ENCODE measurements at places on chromosomes 12 and 14.

- DNase-seq = no peak
Measured at GRCh38 chr12:114473717-114474116, 67.8 kb upstream of the TBX5 start.

DNA sequence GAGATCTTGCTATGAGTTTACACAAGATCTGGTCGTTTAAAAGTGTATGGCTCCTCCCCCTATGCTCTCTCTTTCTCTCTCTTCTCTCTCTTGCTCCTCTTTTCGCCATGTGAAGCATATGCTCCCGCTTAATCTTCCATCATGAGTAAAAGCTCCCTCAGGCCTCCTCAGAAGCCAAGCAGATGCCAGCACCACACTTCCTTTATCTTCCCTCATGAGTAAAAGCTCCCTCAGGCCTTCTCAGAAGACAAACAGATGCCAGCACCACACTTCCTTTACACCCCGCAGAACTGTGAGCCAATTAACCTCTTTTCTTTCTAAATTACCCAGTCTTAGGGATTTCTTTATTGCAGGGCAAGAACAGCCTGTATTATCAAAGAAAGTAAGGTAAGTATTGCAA, 152.4 kb downstream of the SEC23A start:
- no peak for DNase-seq

DNA sequence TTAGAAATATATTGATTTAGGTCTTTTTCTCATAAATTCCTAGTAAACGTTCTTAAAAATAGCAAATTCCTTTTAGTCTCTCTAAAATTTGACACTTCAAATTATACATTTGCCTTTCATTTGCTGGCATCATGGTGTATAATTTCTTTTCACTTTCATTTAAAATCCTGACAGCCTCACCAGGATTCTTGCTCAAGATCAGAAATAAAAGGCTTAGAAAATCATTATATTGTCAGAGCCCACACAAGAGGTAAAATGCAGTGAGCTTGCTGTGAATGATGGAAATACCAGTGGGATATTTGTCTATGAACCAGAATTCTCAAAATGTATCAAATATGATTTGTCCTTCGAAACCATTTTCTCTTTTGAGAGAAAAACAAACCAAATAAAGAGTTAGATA, 78.2 kb upstream of the PIK3C2G start:
- DNase-seq = no peak

DNA sequence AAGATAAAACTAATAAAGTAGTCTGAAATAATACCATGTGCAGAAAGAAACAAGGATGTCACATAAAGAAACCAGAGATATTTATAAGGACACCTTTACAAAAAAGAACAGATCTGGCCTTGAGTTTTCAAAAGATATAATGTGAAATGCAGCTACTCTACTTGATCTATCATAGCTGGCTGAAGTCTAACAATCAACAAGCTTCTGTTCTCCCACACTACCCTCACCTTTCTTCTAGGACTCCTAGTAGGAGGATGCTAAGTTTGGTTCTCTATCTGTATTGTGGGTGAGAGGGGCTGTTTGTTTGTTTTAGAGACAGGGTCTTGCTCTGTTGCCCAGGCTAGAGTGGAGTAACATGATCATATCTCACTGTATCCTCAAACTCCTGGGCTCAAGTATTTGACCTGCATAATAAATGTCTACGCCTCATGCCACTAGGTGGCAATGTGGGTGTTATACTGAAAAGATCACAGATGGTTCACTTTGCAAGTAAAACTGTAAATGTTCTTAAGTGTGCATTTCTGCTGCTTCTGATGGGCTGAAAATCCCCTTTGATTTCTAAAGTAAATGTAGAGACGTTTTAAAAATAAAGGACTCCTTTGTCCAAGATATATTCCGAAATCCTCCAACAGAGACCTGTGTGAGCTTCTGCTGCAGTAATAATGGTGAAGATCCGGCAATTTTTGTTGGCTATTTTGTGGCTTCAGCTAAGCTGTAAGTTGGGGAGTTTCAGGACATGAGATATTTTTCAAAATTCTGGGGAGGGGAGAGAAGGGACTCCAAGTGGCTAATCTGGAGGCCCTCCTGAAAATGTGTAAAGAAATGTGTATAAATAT, 269.3 kb downstream of the DAD1 start:
- peak; percentile 37 for DNase-seq

- no peak for DNase-seq
Measured at GRCh38 chr14:34692348-34692747, 22.0 kb downstream of the CFL2 start.

DNA sequence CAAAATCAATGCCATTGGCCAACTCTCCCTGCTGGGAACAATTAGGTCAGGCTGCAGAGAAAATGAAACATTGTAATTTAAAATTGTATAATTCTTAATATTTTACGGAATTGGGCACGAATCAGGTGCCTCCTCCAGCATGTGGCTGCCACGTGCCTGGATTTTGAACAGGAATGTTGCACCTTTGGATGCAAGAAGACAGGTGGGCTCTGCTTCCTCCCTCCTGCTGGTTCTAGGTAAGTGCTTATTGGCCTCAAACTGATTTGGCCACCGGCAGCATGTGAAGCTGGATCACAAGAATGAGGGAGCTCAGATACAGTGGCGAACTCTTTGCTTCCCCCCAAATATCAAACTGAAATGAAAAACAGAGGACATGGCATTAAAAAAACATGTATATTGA, 1559.9 kb upstream of the FLRT2 start:
- DNase-seq = no peak

GRCh38 chr12:42761601-42762350, 172.2 kb upstream of the PRICKLE1 start:
- DNase-seq = no peak

- DNase-seq = no peak
Measured at GRCh38 chr14:96625426-96625985, 123.3 kb downstream of the PAPOLA start.
